Endothelial cell (in vitro differentiated cells): ENCODE measurements at places on chromosomes 5 and 9. TPM values are rescaled to one million over a fixed set of nuclear protein-coding genes. Genes with fewer than 3 reads are reported as not detected.
A peak's percentile ranks its signal among the peaks of the same experiment; 100 is the strongest.

LCN9 gene
- total RNA-seq = not detected

GRCh38 chr5:27475063-27475462 is 436.7 kb upstream of the CDH9 start:
- peak overlapping the region; percentile 52 for H3K4me3 ChIP-seq
- no peak for DNase-seq

- DNase-seq = no peak
- H3K4me3 ChIP-seq = peak overlapping the region; percentile 96
- peaks cover 4% of the 10 kb centered on the region for H3K36me3 ChIP-seq
- H3K27me3 ChIP-seq = peaks cover 5% of the 10 kb centered on the region
- H3K27ac ChIP-seq = no peak overlapping the region
Observed at GRCh38 chr5:74864823-74865222, 1.4 kb downstream of the FAM169A start.

GRCh38 chr5:95734906-95735305 is 3.8 kb downstream of the RHOBTB3 start:
- H3K36me3 ChIP-seq = peaks cover 8% of the 10 kb centered on the region
- H3K4me3 ChIP-seq = no peak overlapping the region
- no peak overlapping the region for H3K27ac ChIP-seq

- H3K27ac ChIP-seq = no peak overlapping the region
- DNase-seq = no peak
- peaks cover 7% of the 10 kb centered on the region for H3K4me1 ChIP-seq
- H3K36me3 ChIP-seq = no peaks in the 10 kb centered on the region
- H3K4me3 ChIP-seq = no peak overlapping the region
Observed at GRCh38 chr5:168683247-168683926, 104.2 kb upstream of the PANK3 start.

- no peaks in the 10 kb centered on the region for H3K4me1 ChIP-seq
- DNase-seq = no peak
- no peaks in the 10 kb centered on the region for H3K36me3 ChIP-seq
- H3K27me3 ChIP-seq = no peaks in the 10 kb centered on the region
- H3K27ac ChIP-seq = no peak overlapping the region
- H3K4me3 ChIP-seq = no peak overlapping the region
Observed at GRCh38 chr5:130231786-130232185, 327.5 kb downstream of the CHSY3 start.

GRCh38 chr5:73176250-73176649 is 3.3 kb downstream of the TMEM174 start:
- no peak for DNase-seq
- peaks cover 6% of the 10 kb centered on the region for H3K4me1 ChIP-seq
- H3K27me3 ChIP-seq = no peaks in the 10 kb centered on the region
- H3K27ac ChIP-seq = no peak overlapping the region

DNA sequence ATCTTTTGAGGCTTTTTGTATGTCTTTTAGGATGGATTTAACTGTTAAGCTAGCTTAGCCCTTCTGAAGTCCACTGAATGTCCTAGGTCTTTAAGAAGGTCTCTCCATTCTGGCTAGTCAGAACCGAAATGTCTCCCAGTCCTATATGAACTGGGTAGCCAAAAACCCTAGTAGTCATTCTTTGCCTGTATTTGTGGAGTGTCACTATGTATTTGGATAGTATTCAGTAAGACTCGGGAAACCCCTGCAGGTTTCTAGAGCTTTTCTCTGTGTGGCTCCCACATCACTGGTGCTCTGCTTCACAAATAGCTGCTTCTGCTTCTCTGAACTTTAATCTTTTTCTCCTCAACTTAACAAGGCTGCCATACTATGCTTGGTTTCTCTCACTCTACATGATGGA is 68.0 kb downstream of the RIC1 start:
- H3K27me3 ChIP-seq = no peaks in the 10 kb centered on the region
- no peak overlapping the region for H3K27ac ChIP-seq
- no peak for DNase-seq
- H3K36me3 ChIP-seq = no peaks in the 10 kb centered on the region
- no peak overlapping the region for H3K4me3 ChIP-seq
